Natural killer cell (primary cell): ENCODE measurements at places on chromosomes 13 and 19. TPM values are rescaled to one million over a fixed set of nuclear protein-coding genes. Genes with fewer than 3 reads are reported as not detected.

Gene HIPK4
- not detected for total RNA-seq

Gene VSTM1
- 0.72 TPM for total RNA-seq

Gene LCP1
- total RNA-seq: 1,113 TPM

Gene ZNF229
- total RNA-seq: not detected

Gene IFNL1
- 0.33 TPM for total RNA-seq

Gene ZNF724
- total RNA-seq: 5.8 TPM

Gene FBXL3
- total RNA-seq: 61.9 TPM

Gene NALCN
- not detected for total RNA-seq

Gene SPIB
- total RNA-seq: 2.8 TPM

Gene SBNO2
- 106 TPM for total RNA-seq

Gene ZNF557
- 10.7 TPM for total RNA-seq

Gene LDLR
- 84.7 TPM for total RNA-seq

Gene ERCC5
- 110 TPM for total RNA-seq

Gene PLK5
- total RNA-seq: not detected

Gene LRP3
- total RNA-seq: 0.38 TPM

Gene ZFP28
- 4.2 TPM for total RNA-seq

Gene ETV2
- total RNA-seq: 0.48 TPM

Gene ZNF805
- total RNA-seq: 31.0 TPM

Gene ZSCAN4
- not detected for total RNA-seq

Gene WDR87
- not detected for total RNA-seq

Gene GEMIN7
- 27.7 TPM for total RNA-seq

Gene ZNF547
- total RNA-seq: 0.92 TPM

Gene PLIN4
- not detected for total RNA-seq

Gene MCEMP1
- 0.59 TPM for total RNA-seq

Gene SLC6A16
- total RNA-seq: 10.8 TPM

Gene SHC2
- total RNA-seq: not detected

Gene OR7A5
- total RNA-seq: not detected

Gene ZNF208
- total RNA-seq: 0.98 TPM

Gene COX6B2
- total RNA-seq: 6.5 TPM

Gene HSD17B14
- total RNA-seq: not detected

Gene PSG2
- total RNA-seq: not detected

Gene KLF16
- total RNA-seq: 29.1 TPM

Gene MYCBP2
- total RNA-seq: 155 TPM

Gene CNFN
- total RNA-seq: not detected

Gene LHFPL6
- not detected for total RNA-seq

Gene ZNF211
- total RNA-seq: 36.9 TPM

Gene CRLF1
- total RNA-seq: not detected

Gene KLK2
- not detected for total RNA-seq

Gene ZNF99
- not detected for total RNA-seq

Gene GPR12
- total RNA-seq: not detected

Gene ZNF878
- total RNA-seq: 0.54 TPM

Gene TYROBP
- total RNA-seq: 439 TPM

Gene CYP4F8
- not detected for total RNA-seq

Gene ZIC5
- total RNA-seq: not detected

Gene MUC16
- total RNA-seq: not detected

Gene NOVA2
- total RNA-seq: not detected

Gene RASIP1
- total RNA-seq: not detected

Gene LGALS14
- total RNA-seq: not detected
